ENCODE measurements at places on chromosomes 11 and 22. TPM values are rescaled to one million over a fixed set of nuclear protein-coding genes. Genes with fewer than 3 reads are reported as not detected.

DNA sequence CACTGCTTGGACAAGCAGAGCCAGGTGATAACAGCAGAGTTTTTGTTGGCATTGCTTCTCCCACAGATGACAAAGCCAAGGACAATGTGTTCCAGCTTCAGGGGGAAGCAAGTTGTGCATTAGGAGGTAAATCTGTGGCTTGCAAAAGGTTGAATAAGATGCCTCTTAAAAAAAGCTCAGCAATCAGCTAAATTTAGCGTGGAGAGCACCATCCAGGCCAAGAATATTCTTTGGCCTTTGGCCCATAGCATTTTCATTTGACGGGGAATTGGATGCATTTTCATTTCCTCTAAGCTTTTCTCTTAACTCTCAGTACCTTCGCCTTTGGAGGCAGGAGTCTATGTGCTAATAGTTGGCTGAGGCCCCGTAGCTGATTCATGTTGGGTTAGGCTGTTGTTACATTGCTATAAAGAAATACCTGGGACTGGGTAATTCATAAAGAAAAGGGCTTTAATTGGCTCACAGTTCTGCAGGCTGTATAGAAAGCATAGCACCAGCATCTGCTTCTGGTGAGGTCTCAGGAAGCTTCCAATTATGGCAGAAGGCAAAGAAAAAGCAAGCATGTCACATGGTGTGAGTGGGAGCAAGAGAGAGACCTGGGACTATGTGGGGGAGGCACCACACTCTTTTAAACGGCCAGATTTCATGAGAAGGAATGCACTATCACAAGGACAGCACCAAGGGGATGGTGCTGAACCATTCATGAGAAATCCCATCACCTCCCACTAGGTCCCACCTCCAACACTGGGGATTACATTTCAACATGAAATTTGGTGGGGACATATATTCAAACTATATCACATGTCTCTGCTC is 350.1 kb upstream of the C11orf87 start:
- peak; percentile 87 for DNase-seq

DNA sequence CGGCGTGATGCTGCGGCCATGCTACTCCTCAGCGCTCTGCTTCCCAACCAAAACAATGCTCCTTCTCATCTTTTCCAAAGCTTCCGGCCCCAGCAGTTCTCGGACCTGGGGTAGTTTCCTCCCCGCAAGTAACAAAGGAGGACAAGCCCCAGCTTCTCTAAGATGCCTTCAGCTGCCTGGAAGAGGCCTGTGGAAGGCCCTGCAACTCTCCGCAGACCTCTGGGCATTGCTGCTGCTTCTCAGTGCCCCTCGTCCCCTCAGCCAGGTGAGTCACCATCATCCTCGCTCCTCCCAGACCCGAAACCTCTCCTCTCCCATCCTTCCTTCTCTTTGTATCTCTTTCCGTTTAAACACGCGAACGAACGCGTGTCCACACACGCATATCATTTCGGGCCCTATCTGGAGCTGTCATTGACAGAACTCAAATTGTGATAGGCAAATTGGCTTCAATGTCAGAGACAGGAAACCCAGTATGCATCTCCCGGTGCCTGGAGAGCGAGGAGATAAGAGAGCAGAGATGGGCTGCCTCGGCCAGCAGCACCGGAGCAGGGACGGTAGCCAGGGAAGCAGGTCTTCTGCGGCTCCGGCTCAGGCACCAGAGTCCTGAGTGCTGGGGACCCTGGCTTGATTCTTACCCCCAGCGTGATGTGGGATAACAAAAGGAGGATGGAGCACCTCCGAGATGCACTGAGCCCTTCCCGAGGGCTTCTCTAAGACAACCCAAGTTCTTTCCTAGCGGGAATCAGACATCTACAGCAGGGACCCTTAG is 22.0 kb upstream of the JAM3 start:
- DNase-seq, result no peak

- no peak for DNase-seq
These were observed 1.4 kb downstream of the PRR14L start for GRCh38 chr22:31748490-31748889.

The C22orf31 gene
- not detected for total RNA-seq

The JAML gene
- 1.2 TPM for total RNA-seq
